ENCODE measurements at places on chromosomes 12 and 14.

DNA sequence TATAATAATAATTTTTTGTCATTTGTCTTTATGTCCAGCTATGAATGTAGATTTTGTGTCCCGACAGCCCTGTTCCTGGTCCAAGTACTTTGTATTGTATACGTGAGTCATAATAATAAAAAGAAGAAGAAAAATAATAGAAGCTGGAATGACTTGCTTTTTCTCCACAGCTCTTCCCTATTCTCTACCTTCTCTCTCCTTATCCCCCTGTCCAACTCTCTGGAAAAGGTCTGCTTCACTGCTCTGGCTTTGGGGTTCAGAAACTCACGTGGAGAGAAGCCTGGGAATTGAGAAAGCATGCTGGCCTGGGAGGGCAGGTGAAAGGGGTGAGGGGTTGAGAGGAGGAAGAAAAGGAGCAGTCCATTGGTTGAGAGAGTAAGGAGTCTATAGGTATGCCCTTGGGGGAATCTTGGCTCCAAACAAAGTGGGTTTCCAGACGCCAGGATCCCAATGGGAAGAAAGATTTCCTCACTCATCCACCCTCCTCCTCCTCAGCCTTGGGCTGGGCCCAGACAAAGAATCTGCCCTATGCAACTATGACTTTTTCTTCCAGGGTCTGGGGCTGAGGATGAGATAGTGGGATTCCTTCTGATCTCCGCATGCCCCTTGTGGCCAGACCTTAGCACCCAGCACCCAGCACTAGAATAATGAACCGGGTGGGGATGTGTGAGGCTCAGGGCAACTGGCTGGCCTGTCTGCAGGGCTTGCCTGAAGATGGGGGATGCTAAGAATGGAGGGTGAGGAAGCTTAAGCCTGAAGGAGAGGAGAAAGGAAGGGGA lies 4.0 kb downstream of the HOXC8 start:
- no peak for DNase-seq

DNA sequence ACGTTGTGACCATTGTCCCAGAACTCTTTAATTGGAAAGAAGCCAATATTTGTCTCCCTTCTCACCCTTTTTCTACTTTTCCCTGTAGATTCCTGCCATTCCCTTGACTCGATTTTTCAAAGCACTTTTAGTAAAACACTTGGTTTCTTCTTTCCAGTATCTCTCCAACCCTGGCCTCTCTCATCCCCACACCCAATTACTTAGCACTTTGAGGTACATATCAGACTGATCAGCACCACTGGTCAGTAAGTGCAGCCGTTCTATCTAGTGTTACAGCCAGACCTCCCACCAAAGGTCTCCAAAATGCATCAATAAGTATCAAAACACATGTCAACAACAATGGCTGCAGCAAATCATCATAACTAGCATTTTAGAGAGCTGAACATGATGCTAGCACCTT lies 141.9 kb downstream of the BTG1 start:
- DNase-seq, result no peak

DNA sequence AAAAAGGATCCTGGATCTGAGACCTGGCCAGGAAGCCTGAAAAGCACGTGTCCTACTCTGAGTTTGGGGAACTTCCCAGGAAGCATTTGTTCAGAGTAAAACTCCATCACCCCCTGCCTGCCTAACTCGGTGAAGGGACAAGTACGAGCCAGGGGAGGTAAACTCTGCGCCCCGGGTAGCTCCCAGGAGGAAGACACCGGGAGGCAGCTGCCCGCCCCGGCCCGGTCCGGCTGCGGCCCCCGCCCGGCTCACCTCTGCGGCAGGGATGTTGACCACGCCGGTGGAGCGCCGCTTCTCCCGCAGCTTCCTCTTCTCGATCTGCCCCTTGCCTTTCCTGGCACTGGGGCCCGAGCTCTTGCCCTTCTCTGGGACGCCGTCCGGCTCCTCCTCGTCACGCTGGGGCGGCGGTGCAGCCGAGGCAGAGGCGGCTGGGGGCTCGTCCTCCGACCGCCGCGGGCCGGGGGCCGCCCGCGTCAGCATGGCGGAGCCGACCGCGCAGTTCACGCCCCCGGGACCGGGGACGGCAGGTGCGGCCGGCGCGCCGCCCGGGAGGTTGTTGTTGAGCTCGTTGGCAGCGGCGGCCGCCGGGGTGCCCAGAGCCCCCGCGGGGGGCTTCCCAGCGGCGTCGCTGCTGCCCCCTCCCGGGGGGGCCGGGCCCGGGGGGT lies 1.2 kb downstream of the PAWR start:
- DNase-seq, result no peak

- no peak for DNase-seq
Observed at GRCh38 chr12:98403936-98404335, 111.5 kb upstream of the TMPO start.

- peak; percentile 12 for DNase-seq
Observed at GRCh38 chr12:26122061-26122680, 2.7 kb downstream of the BHLHE41 start.

DNA sequence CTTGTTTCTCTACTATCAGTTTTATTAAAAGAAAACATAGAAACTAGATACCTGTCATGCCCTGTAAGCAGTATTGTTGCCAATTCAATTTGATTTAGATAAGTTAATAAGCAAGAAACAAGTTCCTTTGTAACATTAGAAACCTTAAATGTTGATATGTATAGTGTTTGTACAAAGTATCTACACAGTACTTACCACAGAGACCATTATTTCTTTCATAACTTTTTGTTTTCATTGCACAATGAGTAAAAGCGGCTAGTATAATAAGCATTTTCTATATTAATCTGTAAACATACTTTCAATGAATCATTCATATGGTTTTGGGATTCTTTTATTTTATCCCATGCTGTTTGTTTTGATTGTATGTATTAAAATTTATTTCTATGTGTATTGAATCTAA lies 305.1 kb downstream of the TTC6 start:
- no peak for DNase-seq

DNA sequence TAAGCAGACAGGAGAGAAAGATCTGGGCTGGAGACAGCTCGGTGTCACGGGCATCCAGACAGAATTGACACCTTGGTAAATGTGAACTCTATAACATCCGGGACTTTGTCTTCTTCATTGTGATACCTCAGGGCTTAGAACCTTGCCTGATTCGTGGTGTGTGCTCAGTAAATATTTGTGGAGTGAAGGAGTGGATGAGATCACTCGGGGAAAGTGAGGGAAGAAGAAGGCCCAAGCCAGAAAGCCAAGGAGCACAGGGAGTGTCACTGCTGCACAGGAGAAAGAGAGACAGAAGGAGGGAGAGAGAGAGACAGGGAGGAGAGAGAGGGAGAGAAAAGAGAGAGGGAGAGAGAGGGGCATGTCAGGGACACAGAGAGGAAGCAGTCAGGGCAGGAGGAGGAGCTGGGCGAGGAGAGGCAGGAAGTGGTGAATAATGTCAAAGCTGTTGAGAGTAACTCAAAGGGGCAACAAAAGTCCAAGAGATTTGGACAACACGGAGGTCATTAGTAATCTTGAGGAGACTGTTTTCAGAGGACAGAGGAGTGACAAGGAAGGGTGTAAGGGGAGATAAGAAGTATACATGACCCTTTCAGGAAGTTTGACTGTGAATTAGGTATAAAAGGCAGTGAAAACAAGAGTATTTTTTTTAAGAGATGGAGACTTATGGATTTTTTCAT lies 141.6 kb upstream of the MAX start:
- DNase-seq, result no peak

GRCh38 chr14:90140298-90140955 lies 78.6 kb downstream of the KCNK13 start:
- no peak for DNase-seq

DNA sequence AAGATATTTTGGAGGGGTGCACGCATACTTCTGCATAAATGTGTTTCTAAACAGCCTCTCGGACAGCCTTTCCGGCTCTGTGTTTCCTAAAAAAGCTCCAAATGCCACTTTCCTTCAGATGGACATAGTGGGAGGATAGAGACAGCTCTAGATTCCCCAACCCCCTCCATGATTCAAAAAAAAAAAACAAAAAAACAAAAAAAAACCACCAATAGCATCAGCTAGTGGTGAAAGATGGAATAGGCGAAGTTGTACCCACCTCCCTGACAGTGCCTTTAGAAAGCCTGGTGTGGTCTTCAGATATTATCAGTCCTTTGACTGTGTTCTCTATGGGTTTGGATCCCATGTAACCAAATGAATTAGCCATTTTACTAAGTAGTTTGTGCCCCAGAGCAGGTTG lies 94.1 kb downstream of the PHETA1 start:
- no peak for DNase-seq

DNA sequence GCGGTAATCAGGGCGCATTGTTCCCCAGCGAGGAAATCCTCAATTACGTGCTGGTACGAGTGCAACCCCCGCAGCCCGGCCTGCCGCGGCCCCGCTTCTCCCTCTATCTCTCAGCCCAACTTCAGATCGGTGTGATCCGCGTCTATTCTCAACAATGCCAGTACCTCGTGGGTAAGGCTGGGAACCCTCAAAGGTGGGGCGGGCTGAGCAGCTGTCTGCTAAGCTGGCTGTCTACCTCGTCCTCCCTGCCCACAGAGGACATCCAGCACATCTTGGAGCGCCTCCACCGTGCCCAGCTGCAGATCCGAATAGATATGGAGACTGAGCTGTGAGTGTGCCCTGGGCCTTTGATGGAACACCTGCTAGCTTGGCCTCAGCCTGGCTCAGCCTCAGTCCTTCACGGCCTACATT lies 996 bp downstream of the REC8 start:
- peak; percentile 25 for DNase-seq

- DNase-seq, result no peak
Observed at GRCh38 chr12:57011438-57012424, 4.6 kb downstream of the TAC3 start.

DNA sequence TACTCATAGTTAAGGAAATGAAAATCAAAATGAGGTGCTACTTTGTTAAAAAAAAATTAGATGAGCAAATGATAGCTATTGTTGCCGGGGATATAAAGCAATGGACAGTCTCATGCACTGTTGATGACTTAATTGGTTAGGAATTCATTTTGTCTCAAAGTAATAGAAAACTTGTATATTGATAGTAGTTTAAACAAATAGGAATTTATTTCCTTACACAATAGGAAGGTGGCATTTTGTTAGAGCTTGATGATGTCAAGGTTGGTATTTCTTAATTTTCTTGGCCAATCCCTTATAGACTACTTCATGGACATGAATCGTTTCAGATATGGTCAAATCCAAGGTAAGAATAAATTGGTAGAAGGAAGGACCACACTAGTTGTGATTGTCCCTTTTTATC lies 7.8 kb downstream of the PRPF39 start:
- DNase-seq, result no peak

DNA sequence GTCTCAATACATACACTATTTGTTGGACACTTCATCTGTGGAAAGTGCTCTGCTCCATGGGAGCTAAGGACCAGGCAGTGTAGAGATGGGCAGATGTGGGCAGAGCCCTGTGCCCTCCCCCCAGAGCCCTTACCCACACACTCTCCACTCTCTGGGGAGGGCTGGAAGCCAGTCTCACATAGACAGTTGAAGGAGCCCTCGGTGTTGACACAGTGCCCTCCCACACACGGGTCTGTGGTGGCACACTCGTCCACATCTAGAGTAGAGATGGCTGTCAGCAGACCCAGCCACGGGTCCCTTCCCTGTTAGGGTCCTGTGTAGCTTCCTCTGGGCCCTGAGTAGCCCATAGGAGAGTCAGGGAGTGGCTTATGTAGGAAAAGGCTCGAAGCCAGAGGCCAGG lies 14.3 kb downstream of the ISCA2 start:
- no peak for DNase-seq

DNA sequence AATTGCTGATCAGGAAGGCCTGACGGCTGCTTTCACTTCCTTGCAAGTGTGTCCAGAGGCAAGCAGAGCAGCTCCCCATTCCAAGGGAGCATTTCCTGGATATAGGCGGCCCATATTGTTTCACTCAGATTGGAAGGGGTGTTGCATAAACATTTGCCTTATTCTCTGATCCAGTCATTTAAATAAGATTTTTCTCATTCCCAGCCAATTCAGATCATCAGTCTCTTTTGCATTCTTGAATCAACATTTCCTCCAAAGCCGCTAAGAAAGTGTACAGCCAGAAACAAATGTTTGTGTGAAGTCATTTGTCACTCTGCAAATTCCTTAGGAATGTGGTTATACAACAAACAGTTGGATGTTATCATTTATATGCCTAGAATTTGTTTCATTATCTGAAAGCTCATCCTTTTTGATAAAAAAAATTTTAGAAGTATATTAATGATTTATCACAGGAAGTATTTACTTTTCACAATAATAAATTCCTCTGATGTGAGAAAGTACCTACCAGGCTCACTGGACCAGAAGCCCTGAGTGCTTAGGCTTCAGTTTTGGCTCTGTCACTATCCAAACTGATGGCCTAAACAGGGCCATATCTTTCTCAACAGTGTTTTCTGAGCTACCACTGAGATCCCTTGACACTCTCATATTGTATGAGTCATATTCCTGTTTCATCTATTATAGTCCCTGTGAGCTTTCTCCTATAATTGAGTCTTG lies 379.6 kb downstream of the CCDC91 start:
- DNase-seq, result no peak

DNA sequence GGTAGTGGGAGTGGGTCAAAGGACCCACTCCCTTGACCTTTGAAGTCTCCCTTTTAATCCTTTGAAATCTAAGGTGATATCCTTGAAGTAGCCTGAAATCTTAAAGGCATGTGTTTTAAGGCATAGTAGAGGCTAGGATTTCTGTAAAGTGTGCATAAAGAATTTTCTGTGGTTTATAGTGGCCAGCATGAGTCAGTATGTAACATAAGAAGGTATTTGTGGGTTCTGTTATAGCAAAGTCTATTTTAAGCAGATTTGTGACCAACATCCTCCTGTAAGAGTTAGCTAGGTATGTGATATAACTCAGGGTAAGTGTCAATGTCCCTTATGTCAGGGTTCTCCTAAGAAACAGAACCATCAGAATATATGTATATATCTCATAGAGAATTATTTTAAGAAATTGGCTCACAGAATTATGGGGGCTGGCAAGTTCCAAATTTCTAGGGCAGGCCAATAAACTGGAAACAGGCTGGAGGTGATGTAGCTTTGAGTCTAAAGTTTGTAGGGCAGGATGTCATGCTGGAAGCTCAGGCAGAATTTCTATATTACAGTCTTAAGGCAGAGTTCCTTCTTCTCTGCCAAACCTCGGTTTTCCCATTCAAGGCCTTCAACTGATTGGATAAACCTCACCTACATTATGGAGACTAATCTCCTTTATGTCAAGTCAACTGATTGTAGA lies 18.7 kb upstream of the EPYC start:
- DNase-seq, result no peak

DNA sequence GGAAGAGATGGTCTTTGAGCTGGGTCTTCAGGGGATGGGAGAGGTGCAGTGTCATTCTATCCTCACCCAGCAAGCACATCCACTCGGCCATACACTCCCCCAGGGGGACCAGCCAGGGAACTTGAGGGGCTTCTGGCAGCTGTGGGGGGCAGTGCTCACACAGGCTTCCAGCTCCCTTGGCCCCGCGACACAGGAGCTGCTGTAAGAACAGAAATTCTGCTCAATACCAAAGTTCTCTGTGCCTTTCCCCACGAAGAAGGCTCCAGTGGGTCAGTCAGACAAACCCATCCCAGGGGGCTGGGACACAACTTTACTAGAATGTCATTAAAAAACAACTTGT lies 289.1 kb upstream of the RTL1 start:
- DNase-seq, result no peak

GRCh38 chr14:70139384-70139783 lies 49.4 kb downstream of the SLC8A3 start:
- no peak for DNase-seq

- no peak for DNase-seq
Observed at GRCh38 chr14:81686512-81686911, 152.9 kb upstream of the SEL1L start.

- DNase-seq, result no peak
Observed at GRCh38 chr12:28879379-28879778, 269.7 kb upstream of the FAR2 start.

Data from cerebellum (tissue), 4 donors.